ENCODE measurements at places on chromosomes 6 and 20.

DNA sequence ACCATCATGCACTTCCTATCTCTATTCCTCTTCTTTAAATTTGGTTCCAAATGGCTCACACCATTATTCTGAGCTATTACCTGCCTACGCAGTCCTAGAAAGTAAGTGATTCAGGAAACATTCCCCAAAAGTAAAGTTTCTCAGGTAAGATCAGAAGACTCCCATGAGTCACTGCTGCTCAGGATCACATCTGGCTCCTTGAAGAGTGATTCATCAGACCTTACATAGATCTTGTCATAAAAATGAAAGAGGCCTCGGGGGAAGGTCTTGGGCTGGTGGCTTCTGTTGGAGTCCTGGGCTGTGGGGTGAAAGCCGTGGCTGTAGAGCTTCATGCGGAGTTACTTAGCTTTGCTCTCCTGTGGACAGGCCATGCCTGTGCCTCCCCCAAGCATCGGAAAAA lies 35.9 kb downstream of the PLG start:
- no peak for DNase-seq

- no peak for DNase-seq
Observed at GRCh38 chr6:166286839-166287271, 21.3 kb downstream of the PRR18 start.

DNA sequence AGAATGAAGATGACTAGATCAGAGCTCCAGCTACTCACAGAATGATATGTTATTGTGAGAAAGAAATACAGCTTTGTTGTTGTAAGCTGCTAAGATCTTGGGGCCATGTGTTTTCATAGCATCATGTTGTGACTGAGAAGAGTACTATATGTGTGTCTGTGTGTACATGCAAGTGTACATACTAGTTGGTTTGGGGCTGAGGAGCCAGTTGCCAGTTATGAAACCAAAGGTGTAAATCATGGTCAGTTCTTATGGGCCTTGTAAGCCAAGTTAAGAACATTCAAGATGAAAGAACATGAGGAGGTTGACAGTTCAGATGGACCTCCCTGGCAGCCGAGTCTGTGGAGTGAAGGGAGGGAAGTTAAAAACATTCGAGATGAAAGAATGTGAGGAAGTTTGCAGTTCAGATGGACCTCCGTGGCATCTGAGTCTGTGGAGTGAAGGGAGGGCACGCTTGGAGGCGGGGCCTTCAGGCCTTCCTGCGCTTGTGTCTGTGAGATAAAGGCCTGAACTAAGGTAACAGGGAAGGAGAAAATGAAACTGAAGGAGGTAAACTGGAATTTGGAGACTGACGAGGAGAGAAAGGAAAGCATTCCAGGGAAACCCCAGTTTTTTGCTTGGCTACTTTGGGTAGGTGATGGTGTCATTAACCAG lies 13.9 kb downstream of the AFDN start:
- DNase-seq: no peak

DNA sequence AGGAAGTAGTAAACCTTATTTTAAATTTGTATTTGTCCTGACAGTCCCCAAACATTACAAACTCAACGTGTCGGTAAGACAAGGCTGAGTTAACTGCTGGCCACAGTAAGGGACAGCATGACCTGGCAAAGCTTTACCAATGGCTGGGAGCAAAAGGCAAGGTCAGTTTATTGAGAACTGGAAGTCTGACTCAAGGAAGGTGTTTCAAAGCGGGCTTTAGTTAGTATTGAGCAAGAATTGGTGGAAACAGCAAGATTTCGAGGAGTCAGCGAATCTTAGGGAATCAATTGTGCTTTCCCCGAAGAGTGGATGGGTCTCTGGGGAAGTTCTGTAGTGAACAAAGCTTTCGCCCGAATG lies 885 bp upstream of the GZF1 start:
- DNase-seq: no peak

DNA sequence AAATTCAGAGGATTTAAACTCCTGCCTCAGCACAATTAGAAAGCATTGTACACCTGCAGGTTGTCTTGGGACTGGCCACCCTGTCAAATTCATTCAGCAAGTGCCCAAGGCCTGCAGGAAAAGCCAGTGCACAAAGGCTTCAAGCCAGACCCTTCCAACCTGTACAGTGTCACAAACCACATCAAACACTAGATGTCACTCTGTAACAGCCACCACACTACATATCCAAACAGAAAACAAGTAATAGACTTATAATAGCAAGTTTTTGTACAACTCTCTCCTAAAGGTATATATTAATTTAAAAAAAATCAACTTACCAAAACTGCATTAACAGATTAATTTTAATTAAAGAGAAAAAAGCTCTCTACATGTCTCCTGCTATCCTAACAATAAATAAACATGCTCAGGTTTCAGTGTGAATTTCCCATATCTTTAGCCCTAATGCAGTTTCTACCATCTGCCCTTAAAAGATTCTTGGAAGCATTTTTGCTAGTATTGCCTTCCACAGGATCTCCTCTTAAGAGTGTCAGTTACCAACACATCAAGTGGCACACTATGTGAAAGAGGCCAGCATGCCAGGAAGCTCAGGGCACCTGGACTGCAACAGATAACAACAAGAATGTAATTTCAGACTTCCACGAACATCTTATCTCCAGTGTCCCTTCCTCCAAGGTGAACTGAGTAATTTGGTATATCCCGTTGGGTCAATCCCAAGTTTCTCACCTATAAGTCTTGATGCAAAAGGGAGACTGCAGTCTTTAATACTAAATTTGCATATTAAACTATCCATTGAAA lies 47.5 kb downstream of the RALGAPA2 start:
- DNase-seq: no peak

- DNase-seq: no peak
Observed at GRCh38 chr6:4661391-4661790, 114.8 kb upstream of the CDYL start.

- DNase-seq: no peak
Observed at GRCh38 chr20:33211817-33212424, 5.2 kb upstream of the BPIFA3 start.

- no peak for DNase-seq
Observed at GRCh38 chr20:51532577-51533191, 9.8 kb downstream of the NFATC2 start.

- DNase-seq: no peak
Observed at GRCh38 chr6:18595774-18596530, 208.8 kb downstream of the RNF144B start.

DNA sequence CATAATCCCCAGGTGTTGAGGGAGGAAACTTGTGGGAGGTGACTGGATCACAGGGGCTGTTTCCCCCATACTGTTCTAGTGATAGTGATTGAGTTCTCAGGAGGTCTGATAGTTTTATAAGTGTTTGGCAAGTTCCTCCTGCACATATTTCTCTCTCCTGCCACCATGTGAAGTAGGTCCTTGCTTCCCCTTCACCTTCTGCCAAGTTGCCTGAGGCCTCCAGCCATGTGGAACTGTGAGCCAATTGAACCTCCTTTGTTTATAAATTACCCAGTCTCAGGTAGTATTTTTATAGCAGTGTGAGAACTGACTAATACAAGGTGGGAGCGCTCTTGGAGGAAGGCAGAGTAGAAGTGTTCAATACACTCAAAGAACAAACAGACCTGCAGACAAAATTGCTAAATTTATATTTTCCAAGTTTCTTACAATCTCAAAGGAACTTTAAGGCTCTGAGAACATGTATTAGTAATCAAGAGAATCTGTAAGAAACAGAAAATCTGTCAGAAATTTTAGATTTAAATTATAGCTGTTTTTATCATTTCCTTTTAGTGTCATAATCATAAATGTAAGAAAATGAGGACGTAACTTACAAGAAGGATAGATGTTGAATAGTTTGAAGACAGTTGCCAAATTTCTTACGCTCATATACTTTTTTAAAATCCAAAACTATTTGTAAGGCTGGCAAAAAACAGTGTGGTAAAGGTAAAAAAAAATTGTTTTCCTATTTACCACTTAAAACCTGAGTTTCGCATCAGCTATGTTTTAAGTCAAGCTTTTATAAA lies 77.7 kb downstream of the ASCC3 start:
- no peak for DNase-seq

DNA sequence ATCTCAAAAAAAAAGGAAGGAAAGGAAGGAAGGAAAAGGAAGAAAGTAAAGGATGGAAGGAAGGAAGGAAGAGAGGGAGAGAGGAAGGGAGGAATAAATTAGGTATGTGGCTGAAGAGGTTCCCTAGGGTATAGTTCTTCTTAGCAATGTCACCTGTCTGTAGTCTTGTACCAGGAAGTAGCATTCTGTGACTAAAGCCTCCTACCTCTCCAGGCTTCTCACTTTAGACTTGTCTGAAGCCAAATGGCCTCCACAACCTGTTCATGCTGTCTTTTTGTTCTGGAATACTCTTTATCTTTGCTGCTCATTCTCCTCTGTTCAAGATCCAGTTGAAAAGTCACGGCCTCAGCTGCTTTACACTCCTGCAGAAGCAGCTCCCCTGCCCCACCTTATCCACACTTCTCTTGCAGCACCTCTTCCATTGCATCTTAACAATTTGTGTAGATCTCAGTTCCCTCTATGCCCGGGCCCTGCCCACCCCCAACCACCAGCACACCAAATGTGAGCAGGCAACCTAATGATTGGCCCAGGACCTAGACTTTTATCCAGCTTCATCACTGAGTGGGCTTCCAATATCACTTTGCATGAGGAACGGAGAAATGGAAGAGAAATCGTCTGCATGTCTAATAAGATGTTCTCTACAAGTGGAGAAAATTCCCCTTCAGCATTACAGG lies 19.1 kb downstream of the GCNT2 start:
- DNase-seq: no peak

GRCh38 chr6:44298864-44299263 lies 14.3 kb downstream of the AARS2 start:
- DNase-seq: no peak

DNA sequence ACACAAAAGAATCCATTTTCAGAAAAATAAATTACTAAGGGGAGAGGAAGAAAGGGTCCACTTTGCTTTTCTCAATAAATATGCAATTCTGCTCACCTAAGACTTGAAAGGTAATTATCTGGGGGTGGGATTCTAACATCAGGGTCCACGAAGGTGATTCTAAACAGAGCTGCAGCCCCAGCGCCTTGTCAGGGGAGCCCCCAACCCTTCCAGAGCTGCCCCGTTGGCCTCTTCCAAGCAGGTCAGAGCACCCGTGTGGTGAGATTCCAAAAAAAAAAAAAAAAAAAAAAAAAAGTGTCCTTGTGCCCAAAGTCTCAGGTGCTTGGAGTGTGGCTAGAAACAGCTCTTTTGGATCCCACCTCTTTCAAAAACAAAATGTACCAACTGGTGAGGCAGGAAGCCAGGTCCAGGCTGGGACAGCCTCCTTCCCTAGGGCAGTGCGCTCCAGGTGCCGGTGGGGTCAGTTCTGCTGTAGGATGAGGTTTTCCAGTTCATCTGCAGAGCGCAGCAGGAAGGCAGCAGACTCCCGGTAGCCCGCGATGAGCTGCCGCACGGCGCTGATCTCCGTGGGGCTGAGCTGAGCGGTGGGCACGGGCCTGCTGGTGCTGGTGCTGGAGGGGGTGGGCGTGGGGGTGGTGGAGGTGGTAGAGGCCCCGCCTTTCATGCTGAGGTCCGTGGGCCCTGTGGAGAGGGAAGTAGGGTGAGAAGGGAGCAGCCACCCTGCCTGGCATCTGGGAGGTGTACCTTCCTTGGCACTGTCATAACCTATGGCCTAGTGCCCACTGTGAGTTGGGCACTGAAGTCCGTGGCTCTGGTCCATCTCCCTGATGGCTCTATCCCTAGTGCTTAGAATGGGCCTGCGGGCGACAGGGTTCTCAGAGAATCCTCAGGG lies 89.3 kb downstream of the ASXL1 start:
- no peak for DNase-seq

- no peak for DNase-seq
Observed at GRCh38 chr6:18161431-18161830, 6.2 kb downstream of the KDM1B start.

GRCh38 chr20:14507711-14508110 lies 170.3 kb upstream of the FLRT3 start:
- DNase-seq: no peak

- DNase-seq: no peak
Observed at GRCh38 chr6:22435151-22435550, 134.2 kb upstream of the HDGFL1 start.

- DNase-seq: no peak
Observed at GRCh38 chr6:19303383-19303782, 533.8 kb upstream of the ID4 start.

DNA sequence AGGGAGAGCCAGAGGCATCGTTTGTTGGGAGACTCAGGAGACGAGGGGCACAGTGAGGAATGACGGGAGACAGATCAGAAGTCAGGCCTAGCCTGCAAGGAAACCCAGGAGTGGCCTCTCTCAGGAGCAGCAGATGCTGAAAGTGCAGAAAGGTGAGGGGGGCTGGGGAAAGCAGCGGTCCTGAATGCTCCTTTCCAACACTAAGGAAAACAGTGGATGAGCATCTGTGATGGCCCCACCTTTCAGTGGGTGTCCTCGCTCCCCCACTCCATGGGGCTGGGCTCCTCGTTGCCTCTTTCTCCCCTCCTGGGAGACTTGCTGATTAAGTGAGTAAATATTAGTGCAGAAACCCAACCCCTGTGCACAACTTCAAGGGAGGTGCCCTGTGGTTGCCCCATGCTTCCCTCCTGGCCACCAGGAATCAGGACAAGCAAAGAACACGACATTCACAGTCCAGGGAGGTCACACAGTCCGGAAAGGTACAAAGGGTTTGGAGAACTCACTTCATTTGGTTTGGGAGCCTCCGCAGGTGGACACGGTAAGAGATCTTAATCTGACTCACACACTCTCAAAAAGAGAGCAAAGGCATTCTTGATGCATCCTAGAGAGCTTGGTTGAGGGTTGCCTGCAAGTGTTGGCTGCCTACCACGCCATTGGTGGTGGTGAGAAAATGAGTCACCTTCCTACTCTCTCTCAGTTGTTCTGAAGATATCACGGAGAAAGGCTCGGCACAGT lies 9.7 kb upstream of the BPIFB1 start:
- no peak for DNase-seq

DNA sequence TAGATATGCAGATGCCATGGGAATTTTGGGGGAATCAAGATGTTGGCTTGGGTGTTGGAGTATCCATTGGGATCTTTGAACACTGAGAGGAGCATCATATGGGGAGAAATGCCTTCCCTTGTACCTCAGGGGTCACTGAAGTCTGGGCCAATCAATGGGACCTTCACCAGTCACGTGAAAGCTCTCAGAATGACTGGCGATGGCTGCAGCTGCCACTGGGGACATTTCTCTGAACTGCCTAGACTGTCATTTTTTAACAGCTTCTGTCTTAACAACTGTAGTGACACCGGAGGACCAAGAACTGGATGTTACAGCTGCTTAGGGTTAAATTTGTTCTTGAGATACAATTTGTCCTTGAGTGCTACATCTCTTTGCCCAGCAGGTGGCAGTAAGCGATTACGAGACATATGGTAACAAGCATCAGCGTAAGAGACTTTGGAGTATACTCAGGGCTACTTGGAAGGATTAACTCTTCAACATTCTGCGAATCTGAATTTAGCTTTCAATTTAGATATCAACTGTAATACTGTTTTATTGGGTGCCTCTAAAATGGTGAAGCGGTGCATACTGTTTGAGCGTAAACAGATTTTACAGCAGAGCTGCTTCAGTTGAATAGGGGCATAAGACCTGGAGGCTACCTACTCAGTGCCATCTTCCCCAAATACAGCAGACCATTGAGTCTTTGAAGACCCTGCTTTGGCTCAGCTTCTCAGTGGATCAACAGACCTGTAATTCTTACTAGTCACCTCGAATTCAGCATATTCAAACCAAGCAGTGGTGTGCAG lies 36.0 kb downstream of the CCN2 start:
- DNase-seq: peak; percentile 20

All from stimulated activated CD4-positive, alpha-beta T cell treated with anti-CD3 and anti-CD28 coated beads, Interleukin-1b, Interleukin-23, amount 100 ng/mL, for 4 hours (primary cell).